ENCODE measurements at places on chromosomes 2 and 18. TPM values are rescaled to one million over a fixed set of nuclear protein-coding genes. Genes with fewer than 3 reads are reported as not detected.

Gene FAP
- not detected for total RNA-seq

Gene SPATA3
- total RNA-seq, result not detected

GRCh38 chr18:60018618-60019462 is 119.0 kb downstream of the PMAIP1 start:
- no peaks in the 10 kb centered on the region for H3K27me3 ChIP-seq
- H3K4me1 ChIP-seq, result no peaks in the 10 kb centered on the region
- DNase-seq, result no peak
- H3K27ac ChIP-seq, result no peak overlapping the region
- H3K4me3 ChIP-seq, result no peak overlapping the region
- no peaks in the 10 kb centered on the region for H3K36me3 ChIP-seq

Gene ELP2
- 139 TPM for total RNA-seq

Gene ANKRD53
- not detected for total RNA-seq

- H3K4me3 ChIP-seq, result no peak overlapping the region
- DNase-seq, result no peak
- H3K36me3 ChIP-seq, result no peaks in the 10 kb centered on the region
- no peak overlapping the region for H3K27ac ChIP-seq
- no peaks in the 10 kb centered on the region for H3K4me1 ChIP-seq
Observed at GRCh38 chr2:69114534-69114933, 101.6 kb downstream of the ANTXR1 start.

GRCh38 chr2:69828938-69829255 is 563 bp upstream of the GMCL1 start:
- no peaks in the 10 kb centered on the region for H3K36me3 ChIP-seq
- H3K4me1 ChIP-seq, result peaks cover 38% of the 10 kb centered on the region
- H3K27ac ChIP-seq, result peak overlapping the region; percentile 92

Gene ECEL1
- not detected for total RNA-seq

Gene DAW1
- total RNA-seq, result not detected

Gene ZBTB14
- 51.2 TPM for total RNA-seq

DNA sequence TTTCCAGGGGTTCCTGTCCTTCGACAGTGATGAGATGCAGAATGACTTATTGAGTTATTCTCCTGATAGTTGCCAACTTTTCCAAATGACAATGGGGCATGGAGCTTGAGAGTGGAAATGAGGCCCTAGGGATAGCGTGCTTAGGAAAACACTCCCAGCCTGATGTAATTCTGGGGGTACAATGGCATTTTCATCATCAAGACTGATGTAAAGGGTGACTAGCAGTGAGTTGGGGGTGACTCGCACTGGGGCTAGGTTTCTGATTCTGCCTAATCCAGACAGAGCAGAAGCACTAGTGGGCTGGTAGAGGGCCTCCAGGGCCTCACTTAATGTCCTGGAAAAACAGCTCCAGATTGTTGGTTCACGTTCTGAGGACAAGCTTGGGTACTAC is 34.0 kb upstream of the IL37 start:
- H3K4me1 ChIP-seq, result no peaks in the 10 kb centered on the region
- no peak for DNase-seq
- H3K36me3 ChIP-seq, result no peaks in the 10 kb centered on the region
- H3K27me3 ChIP-seq, result no peaks in the 10 kb centered on the region
- no peak overlapping the region for H3K4me3 ChIP-seq

- H3K36me3 ChIP-seq, result no peaks in the 10 kb centered on the region
- no peak overlapping the region for H3K4me3 ChIP-seq
- no peak overlapping the region for H3K27ac ChIP-seq
- no peak for DNase-seq
- no peaks in the 10 kb centered on the region for H3K27me3 ChIP-seq
Observed at GRCh38 chr18:13633700-13634099, 92.7 kb downstream of the FAM210A start.

GRCh38 chr2:45273412-45274249 is 264.4 kb upstream of the SIX2 start:
- no peak for DNase-seq
- no peaks in the 10 kb centered on the region for H3K36me3 ChIP-seq
- no peak overlapping the region for H3K4me3 ChIP-seq
- H3K27ac ChIP-seq, result no peak overlapping the region
- no peaks in the 10 kb centered on the region for H3K4me1 ChIP-seq

Gene UGT1A4
- not detected for total RNA-seq

DNA sequence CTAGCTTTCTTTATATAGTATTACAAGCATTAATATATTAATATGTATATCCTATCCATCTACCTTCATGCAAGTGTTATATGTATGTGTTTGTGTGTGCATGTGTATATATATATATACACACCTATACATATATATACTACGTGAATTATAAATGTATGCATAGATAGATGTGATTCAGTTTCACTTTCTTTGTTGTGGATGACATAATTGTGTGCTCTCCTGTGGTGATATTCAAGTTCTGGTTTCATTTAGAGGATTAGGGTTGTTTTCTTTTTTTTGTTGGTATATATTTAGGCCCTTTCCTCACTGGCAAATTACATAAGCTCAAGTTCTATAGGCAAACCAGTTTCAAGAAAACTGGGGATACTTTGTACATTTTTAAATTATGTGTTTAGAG is 225.7 kb upstream of the FANCL start:
- no peaks in the 10 kb centered on the region for H3K4me1 ChIP-seq
- H3K27me3 ChIP-seq, result no peaks in the 10 kb centered on the region

DNA sequence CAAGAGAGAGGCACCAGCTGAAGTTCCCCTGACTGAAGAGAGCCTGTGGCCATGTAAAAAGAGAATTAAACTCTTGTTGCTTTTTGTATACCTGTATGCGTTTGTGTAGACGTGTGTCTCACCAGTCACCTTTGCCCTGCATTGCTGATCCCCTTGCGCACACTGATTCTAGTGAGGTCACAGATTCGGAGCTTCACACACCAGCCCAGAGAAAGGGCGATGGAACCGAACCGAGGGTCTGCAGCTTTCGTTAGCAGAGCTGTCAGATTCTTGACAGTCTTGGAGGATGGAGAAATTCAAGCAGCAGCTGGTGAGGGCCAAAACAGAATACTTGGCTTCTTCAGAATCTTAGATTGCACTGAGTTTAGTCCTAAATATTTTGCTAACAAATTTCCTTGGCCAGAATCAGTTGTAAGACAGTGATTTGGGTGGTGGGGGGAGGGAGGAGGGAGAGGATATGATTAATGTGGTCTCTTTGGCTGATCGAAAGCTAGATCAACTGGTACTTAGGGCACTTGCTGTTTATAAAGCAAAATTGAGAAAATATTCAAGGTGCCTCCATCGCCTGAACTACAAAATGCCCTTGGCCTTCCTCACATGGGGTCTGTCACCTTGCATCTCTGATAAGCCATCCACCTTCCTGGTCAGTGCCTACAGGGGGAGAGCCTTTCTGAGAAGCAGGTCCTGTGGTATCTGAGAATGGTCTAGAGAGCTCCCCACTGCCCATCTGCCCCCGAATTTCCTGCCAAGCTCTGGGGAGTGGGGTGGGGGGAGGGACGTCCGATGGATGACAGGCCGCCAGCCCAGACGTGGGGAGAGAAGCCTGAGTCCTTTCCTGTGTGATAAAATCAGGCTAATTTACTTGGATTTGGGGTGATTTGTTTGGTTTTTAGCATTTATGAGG is 123.5 kb downstream of the CABLES1 start:
- no peaks in the 10 kb centered on the region for H3K36me3 ChIP-seq
- H3K27ac ChIP-seq, result no peak overlapping the region
- peaks cover 21% of the 10 kb centered on the region for H3K4me1 ChIP-seq
- DNase-seq, result no peak
- no peak overlapping the region for H3K4me3 ChIP-seq
- H3K27me3 ChIP-seq, result no peaks in the 10 kb centered on the region

GRCh38 chr2:42844366-42844765 is 52.0 kb upstream of the HAAO start:
- no peak overlapping the region for H3K27ac ChIP-seq
- no peaks in the 10 kb centered on the region for H3K27me3 ChIP-seq
- no peaks in the 10 kb centered on the region for H3K36me3 ChIP-seq

Gene ID2
- 50.8 TPM for total RNA-seq

DNA sequence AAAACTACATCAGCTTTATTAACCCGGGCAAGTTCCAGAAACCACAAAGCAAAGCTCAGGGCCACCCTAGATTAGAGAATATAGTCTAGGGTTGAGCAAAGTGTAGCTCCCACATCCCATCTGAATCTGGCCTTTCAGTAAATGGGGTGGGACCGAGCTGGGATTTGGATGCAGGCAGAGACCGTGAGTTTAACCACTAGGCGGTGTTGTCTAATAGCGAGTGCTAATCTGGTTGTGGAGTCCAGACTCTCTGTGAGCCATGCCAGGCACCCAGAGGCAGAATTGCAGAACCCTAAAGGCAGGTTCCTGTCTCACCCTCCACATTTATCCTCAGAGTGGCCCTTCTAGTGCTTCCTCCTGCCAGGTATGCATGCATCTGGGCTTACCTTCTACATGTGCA is 435.9 kb downstream of the TSN start:
- no peaks in the 10 kb centered on the region for H3K36me3 ChIP-seq
- no peaks in the 10 kb centered on the region for H3K4me1 ChIP-seq
- H3K27ac ChIP-seq, result no peak overlapping the region
- no peak for DNase-seq

Gene ABCB11
- not detected for total RNA-seq

- no peaks in the 10 kb centered on the region for H3K27me3 ChIP-seq
- H3K4me1 ChIP-seq, result no peaks in the 10 kb centered on the region
- H3K27ac ChIP-seq, result no peak overlapping the region
- H3K4me3 ChIP-seq, result no peak overlapping the region
Observed at GRCh38 chr18:8029731-8030130, 462.6 kb downstream of the PTPRM start.

GRCh38 chr2:187959821-187960220 is 331.9 kb upstream of the GULP1 start:
- no peak overlapping the region for H3K27ac ChIP-seq
- H3K36me3 ChIP-seq, result no peaks in the 10 kb centered on the region
- H3K4me3 ChIP-seq, result no peak overlapping the region

DNA sequence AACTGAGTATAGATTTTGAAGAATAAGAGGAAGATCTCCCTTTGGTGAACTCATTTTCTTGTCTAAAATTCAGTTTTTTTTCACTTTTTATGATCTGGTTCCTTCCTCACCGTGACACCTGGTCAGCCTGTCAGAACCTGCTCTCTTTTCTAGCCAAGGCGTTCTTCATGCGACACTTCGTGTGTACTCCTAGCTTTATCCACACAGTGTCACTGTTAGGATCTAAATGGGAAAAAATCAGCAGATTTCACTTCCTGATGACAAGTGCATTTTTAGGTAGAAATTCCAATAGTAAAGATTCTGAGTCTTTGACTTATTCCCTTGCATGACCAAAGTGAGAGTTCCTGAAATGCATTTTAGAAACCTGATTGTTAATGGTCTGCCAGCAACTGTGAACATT is 89.8 kb downstream of the KLHL14 start:
- DNase-seq, result no peak
- H3K27me3 ChIP-seq, result no peaks in the 10 kb centered on the region
- H3K4me3 ChIP-seq, result no peak overlapping the region
- H3K36me3 ChIP-seq, result no peaks in the 10 kb centered on the region

- no peaks in the 10 kb centered on the region for H3K36me3 ChIP-seq
- H3K4me3 ChIP-seq, result no peak overlapping the region
- H3K27ac ChIP-seq, result no peak overlapping the region
- H3K4me1 ChIP-seq, result no peaks in the 10 kb centered on the region
- no peaks in the 10 kb centered on the region for H3K27me3 ChIP-seq
- no peak for DNase-seq
Observed at GRCh38 chr18:7333025-7333562, 102.2 kb downstream of the LRRC30 start.

- H3K27me3 ChIP-seq, result no peaks in the 10 kb centered on the region
- H3K4me3 ChIP-seq, result no peak overlapping the region
- no peak for DNase-seq
- no peak overlapping the region for H3K27ac ChIP-seq
- H3K36me3 ChIP-seq, result no peaks in the 10 kb centered on the region
Observed at GRCh38 chr2:207044379-207045362, 105.4 kb downstream of the CPO start.

DNA sequence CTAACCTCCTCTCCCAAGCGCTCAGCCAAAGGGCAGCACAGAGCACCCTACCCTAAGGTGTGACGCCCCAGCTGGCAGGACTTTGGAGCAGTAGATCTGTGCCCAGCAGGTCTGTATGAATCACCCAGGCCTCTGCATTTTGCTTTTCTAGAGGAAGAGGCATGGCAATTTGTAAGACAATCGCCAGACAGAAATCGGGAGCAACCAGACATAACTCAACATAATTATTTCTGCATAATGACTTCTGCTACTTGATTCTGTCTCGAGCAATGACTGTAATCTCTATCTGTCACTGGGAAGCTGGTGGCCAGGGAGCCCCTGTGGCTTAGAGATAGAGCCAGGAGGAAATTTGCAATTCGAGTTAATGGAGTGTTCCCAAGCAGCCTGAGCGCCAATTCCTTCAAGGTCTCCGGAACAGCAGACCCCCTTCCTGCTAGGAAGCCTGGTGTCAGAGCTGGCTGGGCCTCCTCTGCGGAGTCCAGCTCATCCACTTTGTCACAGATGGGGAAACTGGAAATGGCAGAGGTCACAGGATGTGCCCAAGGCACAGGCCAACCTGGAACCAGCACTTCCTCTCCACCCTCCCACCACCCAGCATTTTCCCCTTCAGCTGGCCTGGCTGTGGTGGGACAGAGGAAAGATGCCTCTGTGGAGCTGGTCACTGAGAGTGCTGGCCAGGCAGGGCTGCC is 55.0 kb downstream of the ODC1 start:
- no peak overlapping the region for H3K4me3 ChIP-seq
- no peaks in the 10 kb centered on the region for H3K27me3 ChIP-seq
- H3K27ac ChIP-seq, result no peak overlapping the region
- no peak for DNase-seq
- peaks cover 47% of the 10 kb centered on the region for H3K4me1 ChIP-seq

Gene ABCG5
- total RNA-seq, result not detected

Gene ACOXL
- not detected for total RNA-seq

Gene PMAIP1
- total RNA-seq, result 8.8 TPM

GRCh38 chr2:239246723-239247122 is 154.1 kb downstream of the HDAC4 start:
- H3K27me3 ChIP-seq, result no peaks in the 10 kb centered on the region
- no peak overlapping the region for H3K4me3 ChIP-seq
- no peak for DNase-seq
- no peak overlapping the region for H3K27ac ChIP-seq
- H3K36me3 ChIP-seq, result no peaks in the 10 kb centered on the region

Gene TUBA3D
- not detected for total RNA-seq

All from CD4-positive, alpha-beta memory T cell (primary cell).